ENCODE measurements at places on chromosomes 7 and 10.
A peak's percentile ranks its signal among the peaks of the same experiment; 100 is the strongest.

- no peak for DNase-seq
These were observed 64.0 kb downstream of the CACNB2 start for GRCh38 chr10:18204039-18204835.

DNA sequence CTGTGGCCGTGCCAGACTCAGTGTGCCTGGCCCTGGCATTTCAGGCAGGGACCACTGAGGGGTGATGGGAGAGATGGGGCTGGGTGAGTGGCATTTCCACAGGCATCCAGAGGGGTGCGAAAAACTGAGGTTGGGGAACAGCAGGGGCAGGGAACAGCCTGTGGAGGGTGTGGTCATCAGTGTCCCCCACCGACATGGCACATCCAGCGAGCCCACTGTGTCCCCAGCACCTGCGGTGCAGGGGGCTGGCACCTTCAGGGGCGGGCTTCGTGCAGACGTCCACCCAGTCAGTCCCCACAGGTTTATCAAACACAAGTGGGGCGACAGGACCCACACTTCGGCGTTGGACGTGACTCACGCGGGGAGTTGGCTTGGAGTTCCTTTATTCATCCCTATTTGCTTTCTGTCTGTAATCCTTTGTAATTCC, 14.8 kb downstream of the CUX1 start:
- DNase-seq: no peak

GRCh38 chr7:12493407-12493806, 77.1 kb upstream of the SCIN start:
- DNase-seq: no peak

- no peak for DNase-seq
These were observed 3.5 kb downstream of the STK17A start for GRCh38 chr7:43586251-43586900.

DNA sequence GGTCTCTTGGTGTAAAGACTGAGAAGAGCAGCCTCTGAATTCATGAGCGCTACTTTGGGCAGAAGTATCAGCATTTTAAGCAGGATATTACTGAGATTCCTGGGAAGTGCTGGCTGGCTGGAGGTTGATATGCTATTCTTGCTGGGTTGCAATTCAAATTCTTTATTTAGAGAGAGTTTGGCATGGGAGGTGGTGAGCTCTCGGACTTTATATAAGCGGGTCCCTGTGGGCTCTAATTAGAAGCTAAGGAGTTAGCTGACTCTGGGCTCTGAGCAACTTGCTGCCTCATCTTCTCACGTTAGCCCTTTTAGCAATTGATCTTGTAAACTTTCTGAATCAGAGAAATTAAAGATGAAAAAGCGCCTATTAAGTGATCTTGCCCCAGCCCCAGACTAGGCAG, 430.9 kb downstream of the SORCS3 start:
- no peak for DNase-seq

DNA sequence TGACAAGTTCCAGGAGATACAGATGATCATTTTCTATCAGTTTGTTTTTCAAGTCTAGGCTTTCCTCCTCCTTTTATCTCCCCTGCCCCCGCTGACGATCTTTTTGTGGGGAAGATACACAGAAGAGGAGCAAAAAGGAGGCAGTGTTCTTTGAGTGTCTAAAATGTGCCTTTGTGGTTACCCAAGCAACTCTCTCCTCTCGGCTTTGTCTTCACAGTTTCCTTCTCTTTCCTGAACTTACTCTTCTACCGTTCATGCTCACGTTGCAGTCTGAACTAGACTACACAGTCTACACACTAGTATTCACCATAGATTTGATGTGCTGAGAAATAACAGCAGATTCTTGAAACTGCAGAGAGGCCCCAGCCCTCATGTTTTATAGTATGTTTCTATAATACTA, 23.6 kb downstream of the CEP41 start:
- DNase-seq: no peak

DNA sequence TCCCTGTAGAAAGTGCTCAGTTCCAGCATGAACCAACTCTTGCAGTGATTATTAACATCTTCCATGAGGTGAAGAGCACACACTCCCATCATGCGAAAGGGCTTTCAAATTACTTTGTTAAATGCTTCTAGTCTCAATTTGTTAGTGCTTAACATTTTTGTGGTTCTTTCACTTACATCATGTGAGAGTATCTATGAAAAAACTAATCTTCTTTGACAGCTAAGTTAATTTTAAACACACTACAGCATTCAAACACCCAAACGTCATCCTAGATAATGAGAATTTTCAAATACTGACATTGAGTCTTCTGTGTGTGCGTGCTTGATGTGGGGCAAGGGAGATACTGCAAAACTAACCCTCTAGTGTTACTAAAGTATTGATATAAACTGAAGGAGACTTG, 84.8 kb downstream of the ETV1 start:
- DNase-seq: no peak

DNA sequence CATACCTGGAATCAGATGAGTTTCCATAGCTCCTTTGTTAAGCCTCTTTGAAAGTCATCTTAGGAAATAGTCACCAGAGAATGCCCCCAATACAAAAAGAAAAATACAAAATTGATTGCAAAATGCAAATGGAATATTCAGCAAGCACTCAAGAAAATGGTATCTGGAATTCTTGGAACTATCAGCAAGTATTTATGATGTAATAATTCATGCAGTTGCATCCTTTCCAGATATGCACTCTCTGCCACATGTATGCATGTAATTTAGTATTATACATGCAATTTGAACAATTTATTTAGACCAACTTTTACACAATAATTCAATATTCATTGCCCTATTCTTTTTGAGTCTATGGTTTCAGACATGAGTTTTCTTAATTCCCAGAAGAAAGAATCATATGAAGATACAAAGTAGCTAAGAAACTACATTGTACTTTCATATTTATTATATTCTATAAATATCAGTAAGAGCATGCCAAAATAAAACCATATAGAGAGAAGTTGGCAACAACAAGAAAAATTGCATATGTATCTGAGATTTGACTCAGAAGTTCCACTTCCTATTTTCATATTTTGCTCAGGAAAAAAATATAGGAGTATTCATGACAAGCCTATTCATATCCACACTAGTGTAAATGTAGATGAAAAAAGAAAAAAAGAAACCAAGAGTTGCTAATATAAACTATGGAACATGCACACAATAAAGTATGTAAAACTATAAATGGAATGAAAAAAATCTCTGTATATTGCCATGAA, 338.5 kb downstream of the SEMA3D start:
- no peak for DNase-seq

DNA sequence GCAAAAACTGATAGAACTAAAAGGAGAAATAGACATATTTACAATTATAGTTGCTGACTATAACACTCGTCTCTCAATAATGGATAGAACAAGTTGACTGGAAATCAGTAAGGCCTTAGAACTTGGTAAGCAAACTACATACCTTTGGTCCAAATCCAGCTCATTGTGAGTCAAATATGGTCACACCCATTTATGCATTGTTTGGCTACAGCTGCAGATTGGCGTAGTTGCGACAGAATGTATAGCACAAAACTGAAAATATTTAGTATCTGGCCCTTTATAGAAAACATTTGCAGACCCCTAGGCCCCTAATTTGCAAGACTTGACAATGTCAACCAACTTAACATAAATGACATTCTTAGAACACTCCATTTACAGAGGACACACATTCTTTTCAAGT, 103.6 kb upstream of the EGR2 start:
- no peak for DNase-seq

DNA sequence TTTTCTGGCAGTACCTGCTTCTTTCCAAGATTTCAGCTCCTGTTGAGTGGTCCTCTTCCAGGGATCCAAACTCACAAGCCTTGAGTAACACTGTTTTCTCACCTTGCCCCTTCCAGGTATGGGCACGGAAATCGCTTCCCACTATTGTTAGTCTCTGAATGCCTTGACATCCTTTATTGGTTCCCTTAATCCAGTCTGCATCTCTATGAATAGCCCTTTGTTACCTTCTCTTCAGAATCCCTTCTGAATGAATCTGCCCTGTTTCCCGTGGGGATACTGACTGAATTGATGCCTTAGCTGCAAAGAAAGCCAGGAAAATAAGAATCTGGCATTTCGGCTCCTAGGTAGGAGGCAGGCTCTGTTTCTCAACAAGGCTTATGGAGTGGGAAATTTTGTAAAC, 467.7 kb downstream of the PLXNA4 start:
- DNase-seq: no peak

DNA sequence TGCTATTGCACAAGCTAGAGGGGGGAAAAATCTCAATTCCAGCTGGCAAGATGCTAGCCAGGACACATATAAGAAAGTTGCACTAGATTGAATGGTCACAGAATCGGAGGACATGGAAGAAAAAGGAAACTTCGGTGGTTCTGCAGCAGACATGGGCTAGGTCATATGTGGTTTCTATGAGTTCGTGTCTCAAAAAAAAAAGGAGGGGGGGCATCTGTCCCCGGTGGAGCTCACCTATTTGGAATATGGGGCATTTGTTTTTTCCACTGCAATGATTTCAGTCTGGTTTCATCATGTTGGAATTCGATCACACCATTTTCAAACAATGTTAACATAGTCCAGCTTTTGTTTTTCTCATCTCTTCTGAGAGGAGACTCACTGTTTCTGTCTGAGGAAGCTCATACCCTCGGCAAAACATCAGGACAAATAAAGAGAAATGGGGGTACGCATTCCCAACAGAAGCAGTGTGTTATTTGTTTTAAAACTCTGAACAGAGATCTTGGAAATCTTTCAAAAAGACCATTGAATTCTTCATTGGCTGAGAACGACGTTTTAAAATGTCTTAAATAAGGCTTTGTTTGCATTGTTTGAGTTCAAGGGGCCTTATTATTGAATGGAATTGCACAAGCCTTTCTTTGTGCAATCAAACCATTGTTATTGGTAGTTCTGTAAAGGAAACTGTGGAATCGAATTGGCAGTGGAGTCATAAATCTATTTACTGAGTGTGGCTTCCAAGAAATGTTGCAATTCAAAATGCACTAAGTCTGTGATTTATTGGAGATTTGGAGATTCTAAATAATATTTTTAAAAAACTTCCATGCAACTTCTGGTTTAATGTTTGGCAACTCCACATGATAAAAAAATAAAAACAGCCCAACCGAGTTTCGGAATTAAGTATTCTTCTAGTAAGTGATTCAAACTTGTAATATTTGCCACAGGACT, 173.2 kb downstream of the RTKN2 start:
- no peak for DNase-seq

GRCh38 chr10:133324198-133324792, 12.4 kb downstream of the CALY start:
- peak; percentile 45 for DNase-seq

DNA sequence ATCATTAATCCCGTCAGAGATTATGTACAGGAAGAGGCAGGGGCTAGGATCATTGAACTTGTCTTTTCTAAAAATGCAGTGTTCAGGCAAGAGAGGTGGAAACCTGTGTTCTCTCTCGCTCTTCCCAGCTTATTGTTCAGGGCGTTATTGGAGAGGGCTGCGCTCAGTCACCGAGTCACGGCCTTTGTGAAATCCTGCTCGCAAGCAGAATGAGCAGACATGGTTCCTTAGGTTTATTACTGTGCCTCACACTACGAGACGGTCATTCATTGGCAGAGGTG, 631 bp upstream of the PRKRIP1 start:
- DNase-seq: no peak

DNA sequence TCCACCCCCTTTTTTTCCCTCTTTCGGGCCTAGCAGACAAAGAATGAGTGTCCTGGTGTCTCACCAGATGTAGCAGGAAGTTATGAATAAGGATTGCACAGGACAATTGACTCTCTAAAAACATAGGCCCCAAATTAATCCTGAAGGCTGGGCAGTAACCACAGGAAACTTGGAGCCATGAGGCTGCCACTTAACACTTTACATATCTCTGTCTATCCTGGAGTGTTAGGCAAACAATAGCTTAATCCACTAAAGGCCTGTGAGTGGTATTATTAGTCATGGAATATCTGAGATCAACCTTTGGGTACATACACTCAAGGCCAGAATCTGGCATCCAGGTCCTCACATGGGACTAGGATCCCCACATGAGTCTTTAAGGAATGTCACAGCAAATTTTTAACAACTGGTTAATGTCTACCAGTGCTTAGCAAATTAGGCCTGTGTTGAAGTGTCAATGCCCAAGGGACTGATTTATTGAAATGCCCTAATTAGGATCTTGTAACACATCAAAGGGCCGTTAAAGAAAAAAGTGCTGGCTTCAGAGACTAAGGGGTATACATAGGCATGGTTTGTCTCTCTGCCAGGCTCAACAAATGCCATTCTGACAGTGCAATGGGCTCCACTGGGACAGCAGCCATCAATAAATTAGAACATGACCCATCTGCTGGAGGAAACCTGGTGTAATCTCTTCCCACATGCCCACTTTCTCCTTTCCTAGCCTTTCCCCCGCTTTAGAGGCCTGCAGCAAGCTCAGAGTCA, 196.7 kb upstream of the TBX20 start:
- DNase-seq: no peak

DNA sequence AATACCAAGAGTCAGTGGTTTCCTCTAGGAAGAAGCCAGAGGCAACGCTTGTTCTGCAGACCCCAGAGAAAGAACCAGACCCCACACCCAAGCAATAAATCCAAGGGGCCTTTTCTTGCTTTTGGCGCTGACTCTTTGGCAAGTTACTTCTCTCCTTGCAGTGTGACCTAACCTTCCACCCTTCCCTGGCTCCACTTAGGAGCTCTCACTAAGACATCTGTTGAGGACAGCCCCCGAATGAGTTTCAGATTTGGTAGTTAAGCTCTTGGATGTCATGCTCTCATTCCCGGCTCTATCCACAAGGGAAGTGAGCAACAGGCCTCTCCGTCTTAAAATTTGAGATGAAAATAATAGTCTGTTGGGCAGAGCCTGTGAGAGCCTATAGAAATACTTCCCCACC, 50.6 kb upstream of the FAM204A start:
- DNase-seq: no peak
